ENCODE measurements at places on chromosomes 5 and 9.

DNA sequence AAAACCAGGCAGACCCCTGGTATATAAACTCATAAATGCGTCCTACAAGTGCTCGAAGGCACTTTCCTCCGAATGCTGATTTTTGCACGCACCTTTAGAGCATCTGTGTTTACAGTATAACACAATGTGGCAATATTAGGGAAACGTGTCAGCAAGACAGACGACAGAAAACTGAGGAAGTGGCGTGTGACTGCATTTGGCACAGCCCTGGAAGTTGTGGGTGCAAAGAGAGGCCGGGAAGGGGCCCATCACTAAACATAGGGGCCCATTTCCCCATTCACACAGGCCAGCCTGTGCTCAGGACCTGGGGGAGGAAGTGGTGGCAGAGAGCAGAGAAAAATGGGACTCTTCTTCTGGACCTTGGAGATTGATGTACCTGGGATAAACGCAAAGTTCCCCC, 48.2 kb downstream of the RASGEF1C start:
- no peak for DNase-seq

DNA sequence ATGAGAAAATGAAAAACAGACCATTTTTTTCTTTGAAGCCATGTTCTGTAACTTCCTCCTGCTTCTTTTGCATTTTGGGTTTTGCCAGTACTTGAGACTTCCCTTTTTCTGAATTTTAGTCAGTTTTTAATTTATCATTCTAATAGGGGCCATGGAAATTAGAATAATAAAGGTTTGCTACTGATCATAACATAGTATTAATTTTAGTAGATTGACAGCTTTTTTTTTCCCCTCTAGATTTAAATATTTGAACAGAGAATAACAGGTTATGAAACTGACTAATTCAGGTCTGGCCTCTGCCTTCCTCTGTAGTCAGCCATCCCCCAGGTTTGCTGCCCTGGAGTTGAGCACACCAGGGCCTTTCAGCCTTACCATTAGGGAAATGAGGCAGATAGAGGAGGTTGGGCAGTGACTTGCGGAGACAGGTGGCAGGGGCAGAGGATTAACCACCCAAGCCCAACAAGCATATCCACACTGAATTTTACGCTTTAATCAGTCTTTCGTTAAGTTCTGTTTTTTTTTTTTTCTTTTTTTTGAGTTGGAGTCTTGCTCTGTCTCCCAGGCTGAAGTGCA, 80.1 kb upstream of the TNFAIP8 start:
- no peak for DNase-seq

- peak; percentile 83 for DNase-seq
Measured at GRCh38 chr9:137672907-137673791, 54.3 kb downstream of the EHMT1 start.

DNA sequence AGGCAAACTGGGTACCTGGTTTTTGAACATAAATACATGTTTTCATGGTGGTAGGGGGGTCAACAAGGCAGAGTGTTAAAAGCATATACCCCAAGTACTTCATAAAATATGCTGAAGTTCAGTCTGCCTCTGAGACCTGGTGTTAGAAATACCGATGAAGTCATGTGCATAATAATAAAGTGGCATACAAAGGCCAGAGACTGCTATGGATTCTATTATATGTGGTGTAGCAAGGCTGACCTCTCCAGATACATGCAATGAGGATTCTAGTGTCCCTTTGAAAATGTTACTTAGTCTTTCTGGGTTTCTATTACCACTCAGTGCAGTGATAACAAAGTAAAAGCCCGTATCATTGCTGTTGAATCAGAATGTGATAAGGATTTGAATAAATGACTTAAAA, 487.5 kb upstream of the ZNF608 start:
- no peak for DNase-seq

- no peak for DNase-seq
Measured at GRCh38 chr5:180649297-180650039, at the start of gene FLT4. FLT4 (minus strand) TSS chr5:180649600; CDS start chr5:180649545, 55 bp downstream.

GRCh38 chr9:133976191-133976861, 15.8 kb downstream of the VAV2 start:
- DNase-seq: no peak

DNA sequence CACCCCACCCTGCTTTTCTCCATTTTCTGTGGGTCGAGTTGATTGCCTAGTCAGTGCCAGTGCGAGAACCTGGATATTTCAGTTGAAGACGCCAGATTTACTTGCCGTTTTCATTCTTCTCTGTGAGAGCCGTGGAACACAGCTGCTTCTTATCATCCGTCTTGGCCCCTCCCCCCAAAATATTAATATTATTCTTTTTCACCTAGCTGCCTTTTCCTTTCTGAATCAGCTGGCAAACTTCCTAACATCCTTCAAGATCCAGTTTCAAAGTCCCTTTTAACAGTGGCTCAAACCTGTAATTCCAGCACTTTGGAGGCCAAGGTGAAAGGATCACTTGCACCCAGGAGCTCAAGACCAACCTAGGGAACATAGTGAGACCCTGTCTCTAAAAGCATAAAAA, 117.1 kb upstream of the RASA1 start:
- peak; percentile 27 for DNase-seq

DNA sequence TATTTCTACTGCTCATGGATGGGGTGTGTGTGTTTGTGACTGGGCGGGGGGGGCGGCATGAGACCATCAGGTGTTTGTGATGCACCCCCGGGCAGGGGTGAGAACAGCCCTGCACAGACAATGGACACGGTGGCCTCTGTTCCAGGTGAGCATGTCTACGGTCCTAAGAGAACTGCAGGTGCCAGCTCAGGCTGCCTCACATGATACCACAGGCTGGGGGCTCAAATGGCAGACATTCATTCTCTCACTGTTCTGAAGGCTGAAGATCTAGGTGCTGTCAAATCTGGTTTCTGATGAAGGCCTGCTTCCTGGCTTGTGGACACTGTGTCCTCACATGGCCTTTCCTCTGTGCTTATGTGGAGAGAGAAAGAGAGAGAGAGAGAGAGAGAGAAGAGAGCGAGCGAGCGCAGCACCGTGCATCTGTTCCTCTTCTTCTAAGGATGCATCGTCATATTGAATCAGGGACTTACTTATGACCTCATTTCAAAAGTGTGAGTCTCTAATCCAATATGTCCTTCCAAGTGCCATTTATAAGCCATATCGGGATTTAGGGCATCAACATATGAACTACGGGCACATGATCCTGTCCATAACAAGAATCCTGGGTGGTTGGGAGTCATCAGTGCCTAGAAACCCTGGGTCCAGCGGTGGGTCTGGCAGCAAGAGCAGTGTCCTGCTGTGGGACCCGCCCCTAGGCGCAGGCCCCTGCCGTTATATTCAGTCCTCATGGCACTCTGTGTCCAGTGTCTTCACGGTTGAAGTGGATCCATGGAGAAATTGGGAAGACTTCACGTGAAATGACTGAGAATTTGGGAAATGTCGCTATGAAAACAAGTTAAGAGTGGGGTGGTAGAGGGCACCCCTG, 42.5 kb downstream of the NXNL2 start:
- no peak for DNase-seq

DNA sequence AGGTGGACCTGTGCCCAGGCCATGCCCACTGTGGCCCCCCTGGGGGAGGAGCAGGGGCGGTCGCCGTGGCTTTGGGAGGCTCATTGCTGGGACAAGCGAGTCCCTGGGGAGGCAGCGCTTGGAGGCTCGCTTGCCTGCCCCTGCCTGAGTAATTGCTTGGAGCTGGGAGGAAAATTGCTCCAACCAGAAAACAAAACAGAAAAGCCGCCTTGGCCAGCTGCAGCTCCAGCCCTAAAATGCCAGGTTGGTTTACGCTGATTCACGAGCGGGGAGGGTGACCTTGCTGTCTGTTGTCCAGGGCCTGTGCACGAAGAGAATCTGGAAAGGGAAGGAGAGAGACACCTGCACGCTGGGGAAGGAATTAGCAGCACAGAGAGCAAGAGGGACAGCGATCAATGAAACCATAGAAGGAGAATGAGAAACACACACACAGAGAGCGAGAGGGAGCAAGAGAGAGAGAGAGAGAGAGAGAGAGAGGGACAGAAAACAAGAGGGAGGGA, 25.3 kb downstream of the NTNG2 start:
- DNase-seq: no peak

DNA sequence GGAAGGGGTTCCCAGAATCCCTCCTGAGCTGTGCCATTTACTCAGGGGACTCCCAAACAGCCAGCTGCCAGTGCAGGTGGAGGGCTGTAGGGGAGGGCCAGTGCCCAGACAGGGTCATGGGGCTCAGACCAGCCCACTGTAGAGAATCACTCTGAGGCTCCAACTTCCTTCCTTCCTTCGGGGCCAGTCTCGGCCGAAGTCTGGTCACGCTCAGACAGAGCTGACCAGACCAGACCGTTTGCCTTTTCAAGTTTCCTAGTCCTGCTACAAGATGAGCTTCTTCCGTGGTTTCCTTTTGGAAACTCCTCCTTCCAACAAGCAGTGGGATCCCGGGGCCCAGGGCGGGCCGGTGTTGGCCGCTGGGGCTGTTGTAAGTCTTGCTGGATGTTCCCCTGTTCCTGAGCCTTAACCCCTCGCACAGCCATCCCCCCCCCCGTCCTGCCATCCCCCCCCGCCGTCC, 52.6 kb downstream of the SAR1B start:
- DNase-seq: no peak

DNA sequence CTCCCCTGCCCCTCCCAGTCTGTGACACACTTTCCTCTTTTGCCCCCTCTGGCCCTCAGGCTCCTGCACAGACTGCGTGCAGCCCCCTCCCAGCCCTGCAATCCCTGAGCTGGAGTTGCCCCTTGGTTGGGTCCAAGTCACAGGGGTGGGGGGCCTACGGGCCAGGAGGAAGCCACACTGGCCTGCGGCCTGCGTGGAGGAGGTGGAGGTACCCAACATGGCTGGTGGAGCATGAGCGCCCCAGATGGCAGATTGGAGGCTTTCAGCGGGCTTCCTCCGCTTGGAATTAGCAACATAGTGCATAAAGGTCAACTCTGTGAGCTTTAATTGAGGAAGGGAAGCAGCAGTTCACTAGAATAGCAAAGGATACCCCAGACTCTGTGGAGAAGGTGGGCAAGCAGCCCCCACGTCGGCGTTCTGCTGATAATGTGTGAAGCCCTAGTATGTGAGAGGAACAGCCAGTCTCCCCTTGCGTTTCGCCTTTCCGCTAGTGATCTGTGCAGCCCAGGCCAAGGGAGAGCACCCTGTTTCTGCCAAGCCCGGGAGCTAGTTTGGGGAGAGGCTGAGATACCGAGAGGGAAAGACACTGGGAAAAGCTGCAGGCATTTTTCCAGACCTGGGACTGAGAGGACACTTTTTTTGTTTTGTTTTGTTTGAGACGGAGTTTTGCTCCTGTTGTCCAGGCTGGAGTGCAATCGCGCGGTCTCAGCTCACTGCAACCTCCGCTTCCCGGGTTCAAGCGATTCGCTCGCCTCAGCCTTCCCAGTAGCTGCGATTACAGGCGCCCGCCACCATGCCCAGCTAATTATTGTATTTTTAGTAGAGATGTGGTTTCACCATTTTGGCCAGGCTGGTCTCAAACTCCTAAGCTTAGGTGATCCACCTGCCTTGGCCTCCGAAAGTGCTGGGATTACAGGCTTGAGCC, 35.3 kb upstream of the MACIR start:
- DNase-seq: no peak

GRCh38 chr5:172777881-172778814, 7.2 kb upstream of the DUSP1 start:
- peak; percentile 94 for DNase-seq

GRCh38 chr9:78549711-78550110, 252.8 kb downstream of the PSAT1 start:
- no peak for DNase-seq

- no peak for DNase-seq
Measured at GRCh38 chr5:168135897-168136296, 155.5 kb upstream of the WWC1 start.

GRCh38 chr5:143562935-143563334, 159.4 kb upstream of the NR3C1 start:
- DNase-seq: peak; percentile 85

- no peak for DNase-seq
Measured at GRCh38 chr9:10005206-10005605, 607.6 kb downstream of the PTPRD start.

GRCh38 chr9:37151812-37152211, 31.4 kb downstream of the ZCCHC7 start:
- DNase-seq: no peak

GRCh38 chr5:107472620-107473064, 198.1 kb downstream of the EFNA5 start:
- no peak for DNase-seq

DNA sequence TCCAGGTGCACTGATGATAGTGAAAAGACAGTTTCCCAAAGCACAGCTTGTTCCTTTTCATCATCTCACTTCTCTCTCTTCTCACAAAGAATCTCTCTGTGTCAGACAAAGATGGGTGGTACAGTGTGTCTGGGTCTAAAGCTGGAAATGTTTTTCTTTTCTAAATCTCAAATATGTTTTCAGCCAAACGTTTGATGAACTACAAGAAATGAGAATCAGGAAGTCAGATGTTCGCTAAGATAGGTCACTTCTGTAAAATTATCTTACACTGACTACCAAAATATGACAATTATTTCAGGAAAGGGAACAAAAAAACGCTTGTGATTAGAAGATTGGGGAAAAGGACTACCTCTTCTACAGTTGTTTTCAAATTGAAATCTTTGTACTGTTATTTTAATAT, 708.8 kb downstream of the PTPRD start:
- DNase-seq: no peak

GRCh38 chr5:65830856-65831255, 95.5 kb upstream of the ERBIN start:
- DNase-seq: no peak

GRCh38 chr9:1354086-1354485, 303.9 kb downstream of the DMRT2 start:
- no peak for DNase-seq

GRCh38 chr5:128083033-128083810, at the start of gene SLC12A2:
SLC12A2 (plus strand) TSS chr5:128083766; CDS start chr5:128083955, 189 bp downstream.
- peak; percentile 96 for DNase-seq

- no peak for DNase-seq
Measured at GRCh38 chr5:150060471-150060870, 25.9 kb downstream of the CSF1R start.

DNA sequence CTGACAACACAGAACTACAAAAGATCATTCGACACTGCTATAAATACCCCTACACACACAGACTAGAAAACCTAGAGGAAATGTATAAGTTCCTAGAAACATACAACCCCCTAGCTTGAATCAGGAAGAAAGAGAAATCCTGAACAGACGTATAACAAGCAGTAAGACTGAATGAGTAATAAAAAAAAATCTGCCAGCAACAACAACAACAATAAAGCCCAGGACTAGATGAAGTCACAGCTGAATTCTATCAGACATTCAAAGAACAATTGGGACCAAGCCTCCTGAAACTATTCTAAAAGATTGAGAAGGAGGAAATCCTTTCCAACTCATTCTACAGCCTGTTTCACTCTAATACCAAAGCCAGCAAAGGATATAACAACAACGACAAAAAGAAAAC, 68.2 kb upstream of the SLIT3 start:
- DNase-seq: no peak
